ENCODE measurements at places on chromosomes 1 and 21.

- no peak for DNase-seq
Observed at GRCh38 chr1:68132426-68133130, 82.2 kb upstream of the DIRAS3 start.

DNA sequence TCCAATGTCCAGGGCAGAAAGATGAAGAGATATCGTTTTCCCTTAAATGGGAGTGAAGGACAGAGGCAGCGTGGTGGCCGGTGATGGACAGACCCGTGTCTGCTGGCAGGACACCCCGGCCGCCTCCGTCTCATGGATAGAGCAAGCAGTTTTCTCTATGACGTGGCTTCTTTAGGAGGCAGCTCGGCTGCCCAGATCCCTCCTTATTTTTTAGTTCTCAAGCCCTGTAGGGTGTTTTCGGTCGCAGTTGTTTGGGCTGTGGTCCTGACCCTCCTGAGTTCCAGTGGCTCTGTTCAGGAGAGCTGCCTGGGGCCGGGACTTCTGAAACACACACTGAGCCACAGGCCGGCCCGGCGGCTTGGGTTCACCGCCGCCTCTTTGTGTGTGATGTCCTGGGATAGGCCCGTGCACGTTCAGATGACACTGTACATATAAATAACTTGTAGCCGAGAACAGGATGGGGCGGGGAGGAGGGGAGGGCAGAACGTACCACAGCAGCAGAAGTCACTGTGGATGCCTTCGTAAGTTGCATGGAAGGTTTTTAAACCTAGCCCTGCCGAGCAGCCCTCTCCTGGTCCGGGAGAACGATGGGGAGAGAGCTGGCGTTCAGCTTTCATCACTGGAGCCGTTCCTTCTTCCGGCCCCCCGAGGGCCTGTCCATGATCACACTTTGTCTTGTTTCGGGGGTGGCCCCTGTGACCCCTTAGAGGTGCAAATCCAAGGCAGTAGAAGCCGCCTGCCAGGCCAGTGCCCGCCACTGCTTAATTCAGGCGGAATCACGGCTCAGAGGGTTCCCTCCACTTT, 65.2 kb downstream of the SIK1 start:
- no peak for DNase-seq

DNA sequence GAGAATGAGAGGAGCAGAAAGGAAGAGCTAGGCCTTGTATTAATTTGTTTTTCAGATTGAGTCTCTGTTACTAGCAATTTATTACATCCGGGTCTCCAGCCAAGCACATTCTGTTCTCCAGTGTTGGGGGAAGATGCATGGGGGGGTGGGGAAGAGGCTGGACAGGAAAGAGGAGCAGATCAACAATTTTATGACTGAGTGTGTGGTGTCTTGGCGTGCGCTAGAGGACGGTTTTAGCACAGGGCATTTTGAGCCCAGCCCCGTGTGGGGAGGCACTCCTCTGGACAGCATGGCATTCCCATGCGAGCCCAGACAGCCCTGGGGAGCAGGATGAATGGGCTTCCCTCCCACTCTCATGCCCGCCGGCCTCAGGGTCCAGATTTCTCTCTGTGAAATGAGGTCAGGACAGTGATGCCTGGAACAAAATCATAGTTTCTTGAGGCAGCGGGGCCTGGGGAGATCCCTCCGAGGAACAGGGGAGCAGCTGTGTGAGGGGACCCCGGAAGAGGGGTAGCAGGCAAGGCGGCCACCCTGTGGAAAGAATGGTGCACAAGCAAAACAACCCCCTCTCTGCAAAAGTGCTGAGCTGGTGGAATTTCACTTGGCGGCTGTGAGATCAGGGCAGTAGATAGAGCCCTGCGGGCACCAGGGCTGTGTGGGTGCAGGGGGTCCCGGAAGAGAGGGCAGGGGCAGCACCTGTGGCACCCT, 16.3 kb downstream of the SOX13 start:
- no peak for DNase-seq

- no peak for DNase-seq
Observed at GRCh38 chr1:245341743-245342142, 187.0 kb downstream of the KIF26B start.

DNA sequence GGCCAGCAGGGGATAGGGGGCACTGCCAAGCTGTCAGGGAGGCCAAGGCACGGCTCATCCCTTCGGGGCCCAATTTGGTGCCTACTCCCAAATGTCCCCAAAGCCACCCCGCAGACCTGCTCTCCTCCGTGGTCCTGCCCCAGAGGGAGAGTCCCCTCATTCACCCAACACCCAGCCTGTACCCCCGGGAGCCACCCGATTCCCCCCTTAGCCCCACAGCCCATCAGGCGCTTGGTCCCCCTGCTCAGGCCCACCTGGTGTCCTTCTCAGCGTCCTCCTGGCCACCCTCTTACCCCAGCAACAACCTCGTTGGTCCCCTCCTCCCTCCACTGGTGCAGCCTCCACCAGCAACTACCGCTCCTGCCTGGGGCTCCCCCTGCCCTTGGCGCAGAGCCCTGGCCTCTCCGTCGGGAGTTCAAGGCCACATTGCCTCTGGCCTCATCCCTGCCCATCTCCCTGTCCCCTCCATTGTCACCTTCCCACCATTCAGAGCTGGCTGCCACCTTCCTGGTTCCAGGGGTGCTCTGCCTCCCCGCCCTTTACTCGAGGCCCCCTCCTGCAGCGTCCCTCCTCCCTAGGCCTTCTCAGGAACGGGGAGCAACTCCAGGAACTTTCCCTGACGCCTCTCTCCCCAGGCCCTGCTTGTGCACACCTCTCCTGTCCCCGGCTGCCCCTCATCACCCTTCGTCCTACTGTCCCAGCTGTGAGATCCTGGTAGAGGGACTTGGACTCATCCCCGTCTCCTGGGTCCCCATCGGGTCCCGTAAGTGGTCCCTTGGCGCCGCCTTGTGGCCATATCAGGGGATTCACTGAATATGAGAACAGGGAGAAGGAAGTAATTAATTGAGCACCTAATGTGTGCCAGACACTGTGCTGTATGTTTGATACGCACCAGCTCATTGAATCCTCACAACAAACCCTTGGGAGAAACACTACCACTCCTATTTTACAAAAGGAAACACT, 73.9 kb downstream of the RAP1GAP start:
- peak; percentile 69 for DNase-seq

DNA sequence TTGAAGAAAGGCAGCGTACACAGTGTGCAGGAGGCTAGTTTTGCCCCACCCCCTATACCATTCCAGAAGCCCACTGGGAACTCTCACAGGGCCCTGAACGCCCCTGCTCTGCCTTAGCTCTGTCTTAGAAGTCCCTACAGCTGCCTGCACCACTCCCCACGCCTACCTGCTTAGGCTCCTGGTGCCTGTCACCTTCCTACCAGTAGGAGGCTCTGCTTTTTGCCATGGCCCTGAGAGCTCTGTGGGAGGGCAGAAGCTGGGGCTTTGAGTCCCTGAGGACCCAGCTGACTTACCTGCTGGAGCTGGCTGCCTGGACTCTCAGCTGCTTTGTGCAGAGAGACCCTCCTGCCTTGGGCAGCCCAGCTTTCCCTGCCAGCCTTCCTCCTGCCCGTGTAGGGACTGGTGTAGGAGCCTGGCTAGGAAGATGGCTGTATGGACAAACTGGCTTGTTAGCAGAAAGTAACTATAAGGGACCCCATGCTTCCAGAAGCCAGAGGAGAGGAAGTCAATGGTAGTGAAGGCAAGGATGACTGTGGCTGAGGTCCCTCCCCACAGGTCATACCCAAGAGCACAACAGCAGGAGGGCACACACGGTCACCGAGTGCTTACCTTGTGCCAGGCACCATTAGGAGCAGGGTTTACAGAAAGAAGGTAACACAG, 9.8 kb upstream of the CELSR2 start:
- DNase-seq: peak; percentile 42

GRCh38 chr1:232282498-232282897, 347.4 kb downstream of the SIPA1L2 start:
- no peak for DNase-seq

- DNase-seq: peak; percentile 2
Observed at GRCh38 chr1:113057006-113057405, 16.0 kb upstream of the LRIG2 start.

GRCh38 chr1:175494950-175495349, 248.4 kb downstream of the TNR start:
- DNase-seq: no peak

GRCh38 chr1:194338241-194338948, 1152.0 kb upstream of the B3GALT2 start:
- no peak for DNase-seq

DNA sequence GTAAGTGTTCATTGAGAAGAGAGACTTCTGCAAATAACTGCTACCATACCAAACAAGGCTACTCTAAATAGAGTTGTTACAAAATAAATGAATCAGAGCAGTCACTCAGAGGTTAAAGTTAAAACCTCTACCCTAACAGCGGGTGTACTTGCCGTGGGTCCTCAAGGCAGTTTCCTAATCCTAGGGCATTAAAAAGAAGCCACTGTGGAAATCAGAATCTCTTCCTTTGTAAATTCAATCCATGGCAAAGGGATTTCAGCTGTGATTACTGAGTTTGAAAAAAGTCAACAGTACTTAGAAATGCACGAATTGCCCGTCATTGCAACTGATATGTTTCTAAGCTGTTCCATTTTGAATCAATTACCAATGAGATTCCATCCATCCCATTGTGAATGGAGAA, 13.5 kb downstream of the TBX15 start:
- no peak for DNase-seq

DNA sequence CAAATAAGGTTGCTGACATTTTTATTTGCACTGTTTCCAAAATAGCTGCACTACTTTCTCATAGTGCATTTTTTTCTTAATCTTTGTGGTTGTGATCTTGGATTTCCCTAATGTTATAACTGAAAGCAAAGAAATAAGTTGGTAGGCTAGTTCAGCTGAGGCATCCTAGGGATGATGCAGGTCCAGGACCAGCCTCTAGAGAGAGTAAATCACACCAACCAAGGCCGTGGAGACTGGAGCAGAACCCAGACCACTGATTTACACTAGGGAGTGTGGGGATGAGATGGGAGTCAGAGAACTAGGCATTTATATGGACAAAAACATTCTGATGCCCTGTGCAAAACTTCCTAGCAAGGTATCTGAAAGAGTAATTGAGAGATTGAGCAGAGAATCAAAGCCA, 104.5 kb downstream of the URB2 start:
- no peak for DNase-seq

GRCh38 chr1:38584448-38585355, 274.9 kb downstream of the RRAGC start:
- DNase-seq: no peak

DNA sequence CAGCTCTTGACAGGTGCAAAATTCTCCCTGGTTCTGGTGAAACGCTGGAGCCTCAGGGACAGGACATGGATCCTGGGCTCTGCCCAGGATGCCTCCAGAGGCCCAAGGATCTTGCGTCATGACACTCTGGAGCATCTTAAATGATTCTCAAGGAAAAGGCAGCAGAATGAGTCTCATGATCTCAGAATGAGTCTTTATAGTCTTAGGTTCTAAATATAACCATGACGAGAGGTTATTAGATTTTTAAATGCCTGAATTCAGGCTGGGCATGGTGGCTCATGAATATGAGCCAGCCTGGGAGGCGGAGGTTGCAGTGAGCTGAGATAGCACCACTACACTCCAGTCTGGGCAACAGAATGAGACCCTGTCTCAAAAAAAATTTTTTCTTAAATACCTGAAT, 55.5 kb downstream of the ECE1 start:
- no peak for DNase-seq

- no peak for DNase-seq
Observed at GRCh38 chr1:229086091-229086490, 184.8 kb upstream of the RAB4A start.

- peak; percentile 71 for DNase-seq
Observed at GRCh38 chr1:239976130-239976968, 115.3 kb upstream of the FMN2 start.

- peak; percentile 24 for DNase-seq
Observed at GRCh38 chr1:246724731-246725095, 504 bp downstream of the SCCPDH start.

- DNase-seq: no peak
Observed at GRCh38 chr1:5622412-5622811, 369.8 kb downstream of the NPHP4 start.

GRCh38 chr1:15691434-15692032, 7.4 kb downstream of the PLEKHM2 start:
- DNase-seq: no peak

GRCh38 chr1:199403531-199404116, 623.9 kb upstream of the NR5A2 start:
- no peak for DNase-seq

- no peak for DNase-seq
Observed at GRCh38 chr21:21188513-21189195, 190.4 kb downstream of the NCAM2 start.

- DNase-seq: no peak
Observed at GRCh38 chr1:186626356-186626932, 53.8 kb downstream of the PTGS2 start.

DNA sequence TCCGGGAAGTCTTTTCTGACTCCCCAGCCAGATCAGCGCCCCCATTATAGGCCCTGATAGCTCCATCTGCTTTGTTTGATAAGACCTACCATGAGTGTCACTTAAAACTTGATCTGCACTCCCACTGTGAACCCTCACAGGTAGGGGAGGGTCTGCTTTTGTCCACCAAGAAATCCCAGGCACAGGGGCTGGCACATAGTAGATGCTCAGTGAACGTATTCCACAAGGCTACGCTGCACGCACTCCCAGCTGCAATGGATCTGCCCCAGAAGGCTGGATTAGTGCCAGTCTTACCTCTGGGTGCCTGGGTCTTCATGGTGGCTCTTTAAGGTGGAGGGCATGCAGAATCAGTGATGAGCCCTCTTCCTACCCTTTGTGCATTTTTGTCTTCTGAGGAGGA, 447.1 kb downstream of the PTPRU start:
- no peak for DNase-seq

GRCh38 chr1:183702087-183702812, 49.1 kb upstream of the APOBEC4 start:
- no peak for DNase-seq

DNA sequence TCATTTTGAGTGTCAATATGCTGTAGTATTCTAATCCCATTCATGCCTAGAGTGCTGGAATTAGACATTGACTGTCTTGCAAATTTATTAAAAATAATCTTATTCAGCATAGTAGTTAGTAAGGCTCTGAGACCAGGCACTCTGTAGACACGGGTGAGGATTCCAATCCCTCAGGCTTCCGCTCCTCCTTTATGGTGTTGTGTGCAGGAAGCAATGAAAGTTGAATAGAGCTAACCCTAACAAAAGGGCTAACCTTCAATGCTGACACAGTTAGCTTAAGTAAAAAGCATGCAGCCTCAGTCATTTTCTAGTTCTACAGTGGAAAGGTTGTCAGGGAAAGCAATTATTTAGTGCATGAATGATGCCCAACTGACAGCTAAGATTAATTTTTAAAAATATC, 199.6 kb upstream of the SGIP1 start:
- DNase-seq: no peak

GRCh38 chr1:116495535-116495934, 75.3 kb downstream of the CD58 start:
- no peak for DNase-seq

- DNase-seq: no peak
Observed at GRCh38 chr1:10724052-10724494, 72.4 kb downstream of the CASZ1 start.

Data from suppressor macrophage (primary cell).